Activated CD4-positive, alpha-beta T cell treated with anti-CD3 and anti-CD28 coated beads, Interleukin-2, amount 10 ng/mL, durations not matched to agents 7 days and 5 days (primary cell): ENCODE measurements at places on chromosomes 3 and 15. TPM values are rescaled to one million over a fixed set of nuclear protein-coding genes. Genes with fewer than 3 reads are reported as not detected.

DNA sequence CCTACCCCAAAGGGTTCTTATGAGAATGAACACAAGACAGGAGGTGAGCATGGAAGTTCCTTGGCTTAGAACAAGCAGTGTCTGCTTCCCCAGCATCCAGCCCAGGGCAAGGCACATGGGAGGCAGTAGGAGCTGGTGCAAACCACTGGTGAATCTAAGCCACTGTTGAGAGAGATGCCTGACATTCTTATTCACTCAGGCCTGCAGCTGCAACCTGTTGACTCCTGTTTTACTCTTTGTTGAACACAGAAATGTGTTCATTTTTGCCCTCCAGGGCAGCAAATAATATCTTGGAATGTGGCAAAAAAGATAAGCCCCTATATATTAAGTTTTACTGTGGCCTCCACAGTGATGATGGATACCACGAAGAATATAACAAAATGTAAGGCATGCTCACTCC lies 8.9 kb upstream of the PAK6 start:
- peaks cover 14% of the 10 kb centered on the region for H3K4me1 ChIP-seq
- H3K36me3 ChIP-seq, result peaks cover 19% of the 10 kb centered on the region
- H3K27ac ChIP-seq, result no peak overlapping the region
- no peaks in the 10 kb centered on the region for H3K27me3 ChIP-seq
- DNase-seq, result no peak

DNA sequence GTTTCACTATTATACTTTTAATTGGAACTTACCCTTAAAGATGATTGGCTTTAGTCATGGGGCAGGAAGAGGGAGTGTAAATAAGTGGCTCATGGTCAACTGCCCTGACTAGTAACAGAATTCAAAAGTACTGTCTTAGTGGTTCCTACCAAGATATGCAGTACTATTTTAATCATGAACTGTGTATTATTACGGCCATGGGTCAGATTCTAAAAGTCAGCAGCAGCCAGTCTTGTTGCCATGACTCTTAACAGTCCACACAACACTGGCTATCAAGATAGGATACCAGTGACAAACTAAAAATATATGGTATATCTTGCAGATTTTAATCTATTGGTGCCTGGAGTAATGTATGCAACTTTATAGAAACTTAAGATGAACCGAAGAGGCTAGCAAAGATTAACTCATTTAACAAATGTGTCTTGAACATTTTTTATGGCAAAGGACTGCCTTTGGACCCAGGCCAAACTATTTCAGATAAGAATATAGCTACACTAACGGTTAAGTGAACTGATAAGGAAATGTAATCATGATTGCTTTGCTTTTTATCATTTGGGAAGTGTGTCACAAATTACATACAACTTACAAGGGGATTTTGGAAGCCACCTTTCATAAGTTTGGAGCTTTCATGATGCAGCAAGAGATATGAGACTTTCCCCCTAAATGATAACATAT lies 163.7 kb downstream of the TCF12 start:
- H3K36me3 ChIP-seq, result no peaks in the 10 kb centered on the region
- peaks cover 15% of the 10 kb centered on the region for H3K4me1 ChIP-seq
- no peak overlapping the region for H3K27ac ChIP-seq
- no peak for DNase-seq
- H3K4me3 ChIP-seq, result no peak overlapping the region
- H3K27me3 ChIP-seq, result no peaks in the 10 kb centered on the region

- no peak overlapping the region for H3K4me3 ChIP-seq
- DNase-seq, result no peak
- H3K27me3 ChIP-seq, result peaks cover 73% of the 10 kb centered on the region
- no peak overlapping the region for H3K27ac ChIP-seq
- no peaks in the 10 kb centered on the region for H3K4me1 ChIP-seq
Measured at GRCh38 chr3:124558991-124559845, 171.0 kb upstream of the UMPS start.

DNA sequence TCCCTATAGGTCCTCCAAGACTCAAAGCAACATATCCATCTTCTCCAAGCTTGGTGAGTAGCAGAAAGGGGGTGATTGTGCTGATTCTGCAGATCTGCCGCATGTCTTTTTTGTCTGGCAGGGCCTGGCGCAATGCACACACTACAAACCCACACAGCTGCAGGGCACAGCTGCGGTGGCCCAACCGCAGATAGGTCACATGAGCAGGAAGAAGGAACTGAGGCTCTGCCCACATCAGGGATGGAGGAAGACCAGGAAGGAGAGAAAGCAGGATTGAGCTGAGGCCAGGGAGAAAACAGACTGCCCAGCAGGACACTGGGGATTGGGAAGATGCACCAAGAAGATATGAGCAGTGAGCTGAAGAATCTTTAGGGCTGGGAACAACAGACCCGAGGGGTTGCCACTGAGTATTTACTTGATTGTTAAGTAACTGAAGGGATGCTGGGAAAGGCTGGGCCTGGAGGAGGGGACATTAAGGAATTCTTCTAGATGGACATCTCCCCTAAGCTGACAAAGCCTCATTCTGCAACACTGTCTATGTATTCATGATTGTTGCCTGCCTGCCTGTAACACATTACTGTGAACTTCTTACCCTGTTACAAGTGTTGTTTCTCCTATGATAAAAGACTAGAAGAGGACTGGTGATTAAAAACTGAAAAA lies 126.7 kb downstream of the MYLK start:
- H3K27me3 ChIP-seq, result peaks cover 26% of the 10 kb centered on the region
- H3K27ac ChIP-seq, result no peak overlapping the region
- no peak overlapping the region for H3K4me3 ChIP-seq
- no peak for DNase-seq
- no peaks in the 10 kb centered on the region for H3K36me3 ChIP-seq
- peaks cover 5% of the 10 kb centered on the region for H3K4me1 ChIP-seq

- no peak for DNase-seq
- peaks cover 1% of the 10 kb centered on the region for H3K36me3 ChIP-seq
- H3K27ac ChIP-seq, result no peak overlapping the region
- H3K4me3 ChIP-seq, result no peak overlapping the region
- H3K27me3 ChIP-seq, result no peaks in the 10 kb centered on the region
Measured at GRCh38 chr3:134155446-134155845, 95.2 kb downstream of the RYK start.

DNA sequence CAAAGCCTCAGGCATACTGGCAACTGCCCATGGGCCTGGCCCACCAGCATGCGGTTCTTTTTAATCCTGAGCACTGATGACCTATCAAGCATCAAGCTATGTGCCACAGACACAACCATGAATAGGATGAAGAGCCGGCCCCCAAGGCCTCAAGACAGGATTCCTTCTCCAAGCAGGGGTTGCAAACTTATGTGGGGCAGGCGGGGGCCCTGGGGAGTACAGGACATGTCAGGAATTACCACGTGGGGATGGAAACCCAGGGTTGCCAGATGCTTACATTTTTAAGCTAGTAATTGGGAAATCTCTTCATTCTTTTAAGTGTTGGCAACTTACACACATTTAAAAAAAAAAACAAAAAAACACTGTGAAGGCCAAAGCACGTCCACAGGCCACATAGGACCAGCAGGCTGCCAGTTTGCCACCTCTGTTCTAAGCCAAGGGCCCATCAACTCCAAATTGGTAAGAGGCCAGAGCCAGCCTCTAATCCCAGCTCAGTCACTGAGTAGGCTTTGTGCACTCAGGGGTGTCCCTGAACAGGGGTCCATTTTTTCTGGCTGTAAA lies 32.8 kb downstream of the BDH1 start:
- no peaks in the 10 kb centered on the region for H3K27me3 ChIP-seq
- peaks cover 29% of the 10 kb centered on the region for H3K36me3 ChIP-seq
- no peak for DNase-seq
- H3K4me3 ChIP-seq, result no peak overlapping the region
- no peak overlapping the region for H3K27ac ChIP-seq

- no peaks in the 10 kb centered on the region for H3K27me3 ChIP-seq
- DNase-seq, result no peak
- H3K36me3 ChIP-seq, result no peaks in the 10 kb centered on the region
- H3K4me3 ChIP-seq, result no peak overlapping the region
- H3K27ac ChIP-seq, result no peak overlapping the region
Measured at GRCh38 chr3:194095464-194095863, 40.5 kb upstream of the HES1 start.

DNA sequence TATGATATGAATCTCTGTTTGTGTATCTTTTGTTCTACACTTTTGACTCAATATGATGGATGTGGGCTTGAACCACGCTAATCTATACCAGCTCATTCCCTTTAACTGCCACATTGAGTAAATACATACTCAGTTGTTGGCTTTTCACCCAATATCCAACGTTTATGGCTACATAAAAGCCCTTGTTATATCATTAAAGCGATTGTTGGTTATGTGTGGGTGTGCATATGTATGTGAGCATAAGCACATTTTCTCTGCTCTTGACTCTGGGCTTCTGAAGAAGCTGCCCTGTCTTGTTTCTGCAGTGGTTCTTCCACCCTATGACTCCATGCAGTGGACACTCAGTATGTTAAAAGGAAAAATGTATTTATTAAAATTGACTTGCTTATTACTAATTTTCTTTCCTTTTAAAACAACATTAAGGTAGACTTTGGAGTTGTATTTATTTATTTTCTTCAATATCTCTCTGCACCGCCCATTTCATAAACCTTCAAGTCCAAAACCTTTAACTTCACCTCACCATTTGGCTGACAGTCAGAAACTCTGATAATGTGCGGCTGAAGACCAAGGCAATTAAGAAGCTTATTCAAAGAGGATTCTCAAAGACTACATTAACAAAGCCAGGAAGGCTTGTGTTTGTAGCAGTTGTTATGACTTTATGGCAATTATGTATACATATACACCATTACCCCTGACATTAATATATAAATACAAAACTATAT lies 156.1 kb downstream of the THRB start:
- no peaks in the 10 kb centered on the region for H3K27me3 ChIP-seq
- DNase-seq, result no peak
- no peak overlapping the region for H3K4me3 ChIP-seq
- H3K4me1 ChIP-seq, result no peaks in the 10 kb centered on the region
- H3K36me3 ChIP-seq, result no peaks in the 10 kb centered on the region

GRCh38 chr3:126925411-126926171 lies 57.3 kb upstream of the PLXNA1 start:
- peaks cover 12% of the 10 kb centered on the region for H3K4me1 ChIP-seq
- no peak overlapping the region for H3K27ac ChIP-seq
- H3K36me3 ChIP-seq, result no peaks in the 10 kb centered on the region

GRCh38 chr15:36818260-36818659 lies 238.8 kb downstream of the CDIN1 start:
- no peaks in the 10 kb centered on the region for H3K4me1 ChIP-seq
- H3K4me3 ChIP-seq, result no peak overlapping the region
- no peaks in the 10 kb centered on the region for H3K27me3 ChIP-seq
- no peaks in the 10 kb centered on the region for H3K36me3 ChIP-seq
- H3K27ac ChIP-seq, result no peak overlapping the region

The PLSCR2 gene
- not detected for total RNA-seq

The USP4 gene
- 87.1 TPM for total RNA-seq
